ENCODE measurements at places on chromosomes 4 and X.

- no peak for DNase-seq
These were observed 377.0 kb downstream of the RPA4 start for GRCh38 chrX:97260679-97261078.

DNA sequence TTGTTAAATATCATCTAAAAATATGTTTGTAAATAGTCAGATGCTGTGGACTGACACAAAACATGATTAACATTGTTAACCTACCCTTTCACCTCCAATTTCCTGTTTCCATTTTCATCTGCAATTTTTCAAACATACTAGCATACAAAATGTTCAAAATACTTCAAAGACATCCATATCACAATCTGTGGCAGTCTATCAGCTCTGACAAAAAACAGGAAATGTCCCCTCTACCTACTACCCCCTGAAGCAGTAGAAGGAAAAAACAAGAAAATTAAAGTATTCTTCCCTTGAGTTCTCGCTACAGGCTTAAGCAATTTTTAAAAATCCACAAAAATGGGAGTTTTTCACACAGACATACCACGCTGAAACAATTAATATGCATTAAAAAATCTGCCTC lies 108.2 kb upstream of the MCF2 start:
- DNase-seq: no peak

- DNase-seq: no peak
These were observed 377.5 kb downstream of the CENPC start for GRCh38 chr4:67167849-67168248.

GRCh38 chrX:95063554-95063953 lies 1389.5 kb downstream of the FAM133A start:
- DNase-seq: no peak

GRCh38 chr4:175306436-175306835 lies 388.3 kb downstream of the ADAM29 start:
- no peak for DNase-seq

GRCh38 chr4:16439768-16440167 lies 213.5 kb upstream of the TAPT1 start:
- no peak for DNase-seq

DNA sequence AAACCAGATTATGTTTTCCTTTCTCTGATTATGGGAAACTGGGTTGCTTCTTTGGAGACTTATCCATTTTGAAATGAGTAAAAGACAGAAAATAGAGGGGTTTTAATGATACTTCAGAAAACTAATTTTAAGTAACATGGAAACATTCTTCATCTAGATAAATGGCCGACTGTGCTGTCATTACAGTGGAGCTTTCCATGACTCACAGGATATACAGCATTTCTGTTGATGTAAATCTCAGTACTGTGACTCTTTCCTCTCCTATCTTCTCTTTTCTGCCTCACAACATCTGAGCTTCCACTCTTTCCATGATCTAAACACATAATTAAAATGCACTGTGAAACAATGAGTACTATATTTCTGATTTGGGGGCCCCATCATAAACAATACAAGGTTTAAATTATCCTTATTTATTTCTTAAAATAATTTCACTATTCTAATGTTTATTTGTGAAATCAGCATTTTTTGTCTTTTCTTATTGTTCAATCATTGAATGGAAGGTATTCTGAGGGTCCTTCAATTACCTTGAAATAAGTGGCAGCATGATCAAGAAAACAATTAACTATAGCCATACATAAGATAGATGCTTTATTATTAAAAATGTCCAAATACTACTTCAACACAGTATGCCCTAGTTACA lies 19.3 kb downstream of the SEC24D start:
- DNase-seq: no peak

GRCh38 chr4:96874657-96875056 lies 1034.8 kb downstream of the PDHA2 start:
- DNase-seq: no peak

DNA sequence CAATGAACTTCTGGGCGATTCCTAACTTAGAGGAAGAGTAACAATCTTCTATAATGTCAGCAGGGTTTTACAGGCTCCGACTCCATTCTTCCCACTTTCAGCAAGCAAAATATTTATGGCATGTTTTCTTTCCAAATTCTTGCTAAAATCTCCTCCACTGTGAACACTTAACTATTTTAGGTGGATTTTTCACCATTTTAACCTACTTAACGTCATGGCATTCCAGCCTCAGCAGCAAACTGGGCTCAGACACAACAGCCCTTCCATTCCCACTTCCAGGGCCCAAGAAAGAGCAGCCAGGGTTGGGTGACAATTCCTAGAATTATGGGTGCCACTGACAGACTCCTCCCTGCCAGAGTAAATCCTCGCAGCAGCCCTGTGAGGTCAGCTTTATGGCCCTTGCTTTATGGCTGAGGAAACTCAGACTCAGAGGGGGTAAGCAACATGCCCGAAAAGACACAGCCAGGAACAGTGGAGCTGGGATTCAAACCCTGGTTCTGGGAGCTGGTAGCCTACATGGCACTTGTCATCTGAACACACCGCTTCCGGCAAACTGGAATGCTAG lies 112.8 kb upstream of the MAP3K15 start:
- DNase-seq: no peak

Data from posterior cingulate gyrus (tissue), 11 donors.